Cardiac fibroblast (primary cell): ENCODE measurements at places on chromosomes 5 and 9.

GRCh38 chr9:136527721-136528710, 17.8 kb downstream of the NOTCH1 start:
- peak; percentile 15 for DNase-seq

DNA sequence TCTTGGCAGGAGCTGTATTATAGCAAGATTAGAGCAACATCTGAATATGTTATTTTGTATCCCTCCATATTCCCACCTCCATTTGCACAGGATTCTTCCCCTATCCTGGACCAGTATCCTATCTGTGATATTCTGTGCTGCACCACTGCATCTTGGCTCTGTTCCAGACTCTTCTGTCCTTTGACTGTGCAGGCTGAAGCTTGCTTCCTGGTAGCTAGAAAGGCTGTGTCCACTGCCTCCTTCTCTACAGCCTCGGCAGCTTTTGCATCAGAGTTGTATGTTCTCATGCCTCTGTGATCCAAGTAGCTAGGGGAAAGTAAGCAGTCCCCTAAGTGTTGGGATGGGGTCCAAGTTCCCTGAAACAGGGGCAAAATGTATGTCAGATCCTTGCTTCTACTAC, 104.1 kb downstream of the GAS1 start:
- no peak for DNase-seq

DNA sequence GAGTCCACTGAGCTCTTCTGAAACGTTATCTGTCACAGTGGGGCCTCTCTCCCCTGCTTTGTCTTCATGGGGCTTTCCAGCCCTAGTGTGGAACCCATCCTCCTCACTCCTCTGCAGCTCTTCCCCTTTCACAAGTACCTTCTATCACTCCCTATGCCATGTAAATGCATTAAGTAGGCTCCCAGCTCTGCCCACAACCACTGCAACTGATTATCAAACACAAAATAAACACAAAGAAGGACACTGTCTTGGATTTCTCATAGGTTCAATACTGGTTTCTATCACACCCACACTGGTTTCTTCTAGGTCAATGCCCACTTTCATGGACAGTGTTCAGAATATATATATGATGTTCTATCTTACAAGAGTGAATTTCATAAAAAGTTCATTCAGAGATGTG, 139.4 kb downstream of the GNAQ start:
- no peak for DNase-seq

- no peak for DNase-seq
Observed at GRCh38 chr9:7976167-7976755, 176.7 kb upstream of the DMAC1 start.

GRCh38 chr5:21856987-21857386, 996.2 kb downstream of the CDH12 start:
- DNase-seq: no peak
